ENCODE measurements at places on chromosomes 12 and 14.

GRCh38 chr12:24947541-24948419 lies 1.1 kb downstream of the BCAT1 start:
- DNase-seq, result no peak

DNA sequence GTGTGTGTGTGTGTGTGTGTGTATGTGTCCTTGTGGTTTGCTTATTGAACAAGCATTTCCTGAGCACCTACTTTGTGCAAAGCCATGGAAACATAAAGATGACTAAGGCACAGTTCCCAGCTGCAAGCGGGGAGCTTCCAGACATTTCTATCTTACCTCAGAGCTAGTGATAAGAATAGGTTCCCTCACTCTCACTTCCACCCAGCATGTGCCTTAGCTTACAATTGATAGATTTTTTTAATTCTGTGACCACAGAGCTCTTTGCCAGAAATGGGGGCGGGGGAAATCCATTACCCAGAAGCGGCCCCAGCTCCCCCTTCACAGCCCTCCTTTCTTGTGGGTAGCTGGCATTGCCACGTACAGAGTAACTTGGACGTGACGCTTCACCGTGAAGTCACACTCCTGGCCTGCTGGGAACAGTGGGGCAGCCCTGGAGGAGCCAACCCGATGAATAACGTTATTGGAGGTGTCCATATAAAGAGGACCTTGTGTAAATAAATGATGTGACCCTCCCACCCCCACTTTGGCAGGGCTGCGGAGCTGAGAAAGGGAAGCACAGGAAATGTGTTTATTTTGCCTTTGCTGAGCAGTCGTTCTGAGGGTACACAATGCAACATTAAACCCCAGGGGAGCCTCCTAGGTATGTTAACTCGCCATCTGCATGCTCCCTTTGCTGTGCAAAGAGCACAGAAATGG lies 238.9 kb downstream of the CHST11 start:
- DNase-seq, result peak; percentile 72

GRCh38 chr12:78696267-78696666 lies 168.3 kb upstream of the SYT1 start:
- DNase-seq, result no peak

- no peak for DNase-seq
Measured at GRCh38 chr12:71799106-71799505, 40.5 kb upstream of the TBC1D15 start.

DNA sequence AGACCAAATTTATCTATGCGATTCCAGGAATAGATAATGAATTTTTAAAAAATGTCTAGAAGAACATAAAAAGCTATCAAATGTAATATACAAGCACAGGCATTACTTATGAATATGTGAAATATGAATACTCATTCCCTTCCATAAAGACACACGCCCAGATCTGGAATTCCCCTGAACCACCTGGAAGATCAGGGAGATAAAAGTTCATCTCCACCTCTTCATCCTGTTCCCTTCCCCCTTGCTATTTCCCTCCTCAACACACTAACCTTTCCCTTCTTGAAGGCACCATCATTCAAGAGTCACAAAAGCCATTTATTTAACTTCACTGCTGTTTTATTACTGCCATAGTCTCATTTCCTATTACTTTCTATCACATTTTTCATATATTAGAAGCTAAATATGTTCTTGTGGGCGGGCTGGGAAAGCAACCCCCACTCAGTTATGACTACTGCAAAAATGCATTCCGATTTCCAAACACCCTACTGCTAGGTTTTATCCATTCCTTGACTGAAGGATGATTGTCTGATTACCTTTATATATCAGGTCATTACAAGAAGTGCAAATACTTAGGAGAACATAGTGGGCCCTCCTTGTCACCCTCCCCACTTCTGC lies 16.1 kb downstream of the FGD6 start:
- DNase-seq, result no peak

DNA sequence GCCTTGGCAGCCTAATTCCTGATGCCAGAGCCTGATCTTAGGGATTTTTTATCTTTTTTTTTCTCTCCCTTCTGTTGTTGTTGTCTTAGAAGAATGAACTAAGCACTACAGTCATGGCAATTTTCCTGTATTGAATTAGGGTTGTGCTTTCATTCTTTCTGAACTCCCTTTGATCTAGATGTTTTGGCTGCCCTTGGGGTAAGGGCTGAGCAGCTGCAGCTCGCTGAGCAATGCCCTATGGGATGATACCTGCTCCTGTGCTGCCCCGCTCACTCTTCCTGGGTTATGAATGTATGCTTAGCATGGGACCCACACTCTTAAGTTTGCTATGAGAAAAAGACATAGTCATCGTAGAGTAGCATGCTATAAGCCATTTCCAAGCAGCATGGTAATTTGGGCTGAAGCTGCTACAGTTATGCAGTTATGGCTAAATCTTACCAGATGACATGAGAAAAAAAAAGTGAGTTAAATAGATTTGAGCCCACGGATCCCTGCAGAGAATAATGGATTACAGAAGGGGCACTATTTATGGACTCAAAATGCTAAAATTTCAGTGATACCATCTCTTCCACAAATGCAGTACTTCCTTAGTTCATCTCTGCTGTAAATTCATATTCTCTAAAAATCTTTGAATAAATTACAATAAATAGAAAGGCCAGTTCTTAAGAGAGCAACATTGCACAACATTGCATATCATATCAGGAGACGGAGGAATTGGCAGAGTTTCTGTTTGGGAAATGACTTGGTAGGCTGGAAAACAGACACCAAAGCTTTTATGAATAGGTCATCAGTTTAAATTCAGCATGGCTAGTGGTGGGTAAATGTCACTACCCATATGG lies 79.2 kb upstream of the PTHLH start:
- DNase-seq, result no peak

- no peak for DNase-seq
Measured at GRCh38 chr14:103537175-103537990, 8.4 kb downstream of the TRMT61A start.

GRCh38 chr14:20787025-20787424 lies 6.0 kb downstream of the RNASE6 start:
- no peak for DNase-seq

GRCh38 chr12:1805441-1806081 lies 14.8 kb upstream of the LRTM2 start:
- no peak for DNase-seq

DNA sequence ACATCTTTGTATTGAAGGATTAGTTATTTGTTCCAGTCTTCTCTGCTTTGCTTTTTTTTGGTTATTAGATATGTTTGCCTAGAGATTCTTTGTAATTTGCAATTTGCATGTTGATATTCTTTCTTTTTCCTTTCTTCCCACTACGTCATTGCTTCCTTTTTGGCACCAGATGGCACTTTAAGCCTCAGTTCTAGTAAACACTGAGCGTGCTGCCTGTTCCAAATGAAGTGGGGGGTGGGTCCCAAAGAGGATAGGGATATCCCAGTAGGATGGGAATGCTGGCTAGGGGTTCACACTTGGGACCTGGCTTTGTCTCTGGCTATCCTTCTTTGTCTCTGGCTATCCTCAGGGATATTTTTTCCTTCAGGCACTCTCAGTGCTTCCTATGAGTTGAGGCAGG lies 17.0 kb downstream of the EAPP start:
- DNase-seq, result no peak

- no peak for DNase-seq
Measured at GRCh38 chr12:29743077-29743476, 40.7 kb downstream of the TMTC1 start.

GRCh38 chr12:95088379-95088778 lies 15.0 kb upstream of the NR2C1 start:
- no peak for DNase-seq

GRCh38 chr12:1501695-1502378 lies 92.5 kb downstream of the FBXL14 start:
- no peak for DNase-seq

DNA sequence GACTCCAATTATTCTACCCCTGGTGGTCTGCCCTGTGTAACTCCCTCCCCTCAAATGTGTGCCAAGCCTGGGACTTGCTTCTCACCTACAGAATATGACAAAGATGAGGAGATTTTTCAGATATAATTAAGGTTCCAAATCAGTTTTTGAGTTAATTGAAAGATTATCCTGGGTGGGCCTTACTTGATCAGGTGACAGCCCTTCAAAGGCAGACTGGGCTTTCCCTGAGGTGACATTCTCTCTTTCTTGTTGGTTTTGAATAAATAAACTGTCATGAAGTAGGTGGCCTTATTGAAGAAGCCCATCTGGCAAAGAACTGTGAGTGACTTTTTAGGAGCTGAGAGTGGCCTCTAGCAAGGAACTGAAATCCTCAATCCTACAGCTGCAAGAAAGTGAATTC lies 106.0 kb downstream of the BRMS1L start:
- no peak for DNase-seq

DNA sequence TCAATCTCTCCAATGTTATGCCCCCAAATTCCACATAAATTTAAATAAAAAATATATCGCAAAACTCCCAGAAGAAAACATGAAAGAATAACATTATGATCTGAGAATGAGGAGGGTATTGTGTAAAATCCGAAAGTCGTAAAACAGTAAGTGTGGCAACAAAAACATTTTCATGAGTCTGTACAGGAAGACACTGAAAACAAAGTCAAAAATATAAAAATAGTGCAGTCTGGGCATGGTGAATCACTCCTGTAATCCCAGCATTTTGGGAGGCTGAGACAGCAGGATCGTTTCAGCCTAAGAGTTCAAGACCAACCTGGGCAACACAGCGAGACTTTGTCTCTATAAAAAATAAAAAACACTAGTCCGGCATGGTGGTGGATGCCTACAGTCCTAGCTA lies 57.1 kb downstream of the SPTLC2 start:
- DNase-seq, result no peak

GRCh38 chr12:113194971-113195391 lies 9.5 kb downstream of the RITA1 start:
- DNase-seq, result no peak

DNA sequence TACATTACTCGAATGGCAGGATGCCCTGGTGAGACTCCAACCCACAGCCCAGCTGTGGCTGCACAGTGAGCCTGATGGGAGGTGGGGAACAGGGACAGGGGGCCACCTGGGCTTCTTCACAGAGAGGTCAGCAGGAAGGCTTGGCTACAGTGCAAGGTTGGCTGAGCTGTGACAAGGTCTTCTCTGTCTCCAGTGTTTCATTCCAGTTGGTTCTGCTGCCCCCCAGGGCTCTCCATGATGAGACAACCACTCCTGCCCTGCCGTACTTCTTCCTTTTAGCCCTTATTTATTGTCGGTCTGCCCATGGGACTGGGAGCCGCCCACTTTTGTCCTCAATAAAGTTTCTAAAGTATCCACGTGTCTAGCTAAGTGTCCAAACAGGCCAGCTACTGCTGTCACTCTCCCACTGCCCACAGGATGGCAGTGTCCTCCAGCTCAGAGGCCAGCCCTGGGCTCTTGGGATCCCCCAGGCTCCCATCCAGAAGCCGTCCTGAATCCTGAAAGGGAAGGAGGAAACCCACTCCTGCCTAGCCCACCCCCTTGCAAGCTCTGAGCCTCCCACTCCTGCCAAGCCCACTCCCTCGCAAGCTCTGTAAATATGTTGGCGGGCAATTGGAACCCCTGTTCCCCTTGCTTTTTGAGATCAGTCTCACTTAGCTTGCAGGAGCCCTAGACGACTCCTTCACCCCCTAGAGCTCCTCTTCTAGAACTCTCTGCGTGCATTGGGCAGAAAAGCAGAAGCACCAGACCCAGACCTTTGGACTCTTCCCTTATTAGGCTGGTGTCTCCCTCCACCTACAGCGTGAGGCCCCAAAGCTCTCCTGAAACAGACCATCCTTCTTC lies 5.4 kb downstream of the C1QL4 start:
- DNase-seq, result no peak

GRCh38 chr14:99123208-99123870 lies 148.7 kb downstream of the BCL11B start:
- DNase-seq, result no peak

- DNase-seq, result no peak
Measured at GRCh38 chr14:35944847-35945246, 118.7 kb downstream of the BRMS1L start.

- no peak for DNase-seq
Measured at GRCh38 chr12:55686366-55687010, 21.2 kb downstream of the ITGA7 start.

DNA sequence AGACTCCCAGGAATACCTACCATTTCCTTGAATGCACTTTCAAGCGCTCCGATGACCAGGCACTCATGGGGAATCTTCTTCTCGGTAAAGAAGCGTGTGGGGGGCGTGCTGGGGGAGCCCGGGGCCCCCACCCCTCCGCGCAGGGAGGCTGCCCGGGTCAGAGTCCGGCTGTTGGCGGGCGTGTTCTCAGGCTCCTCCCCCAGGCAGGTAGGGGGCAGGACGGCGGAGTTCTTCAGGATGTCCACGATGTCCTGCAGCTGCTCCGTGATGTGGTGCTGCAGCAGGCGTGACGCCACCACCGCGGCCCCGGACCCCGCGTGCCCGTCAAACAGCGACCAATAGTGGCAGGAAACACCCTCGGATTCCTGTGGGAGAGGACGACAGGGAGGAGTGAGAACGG lies 133.2 kb downstream of the PPM1H start:
- DNase-seq, result no peak

DNA sequence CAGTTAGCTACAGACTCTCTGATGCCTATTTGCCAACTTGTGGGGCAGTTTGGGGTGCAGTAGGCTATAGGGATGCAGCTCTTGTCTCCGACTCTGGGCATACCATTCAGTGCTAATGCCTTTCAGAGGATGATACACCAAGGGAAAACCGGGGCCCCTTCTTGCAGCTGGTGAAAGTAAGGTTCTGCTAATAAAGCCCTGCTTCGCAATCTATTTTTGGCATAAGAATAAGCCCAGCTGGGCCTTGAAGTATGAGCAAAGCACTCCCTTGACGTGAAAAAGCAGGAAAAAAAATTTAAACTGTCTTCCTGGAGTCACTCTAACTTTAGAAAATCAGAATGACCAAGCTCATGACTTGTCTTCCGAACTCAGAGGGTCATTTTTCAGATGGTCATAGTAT lies 124.1 kb upstream of the RBM19 start:
- DNase-seq, result no peak

DNA sequence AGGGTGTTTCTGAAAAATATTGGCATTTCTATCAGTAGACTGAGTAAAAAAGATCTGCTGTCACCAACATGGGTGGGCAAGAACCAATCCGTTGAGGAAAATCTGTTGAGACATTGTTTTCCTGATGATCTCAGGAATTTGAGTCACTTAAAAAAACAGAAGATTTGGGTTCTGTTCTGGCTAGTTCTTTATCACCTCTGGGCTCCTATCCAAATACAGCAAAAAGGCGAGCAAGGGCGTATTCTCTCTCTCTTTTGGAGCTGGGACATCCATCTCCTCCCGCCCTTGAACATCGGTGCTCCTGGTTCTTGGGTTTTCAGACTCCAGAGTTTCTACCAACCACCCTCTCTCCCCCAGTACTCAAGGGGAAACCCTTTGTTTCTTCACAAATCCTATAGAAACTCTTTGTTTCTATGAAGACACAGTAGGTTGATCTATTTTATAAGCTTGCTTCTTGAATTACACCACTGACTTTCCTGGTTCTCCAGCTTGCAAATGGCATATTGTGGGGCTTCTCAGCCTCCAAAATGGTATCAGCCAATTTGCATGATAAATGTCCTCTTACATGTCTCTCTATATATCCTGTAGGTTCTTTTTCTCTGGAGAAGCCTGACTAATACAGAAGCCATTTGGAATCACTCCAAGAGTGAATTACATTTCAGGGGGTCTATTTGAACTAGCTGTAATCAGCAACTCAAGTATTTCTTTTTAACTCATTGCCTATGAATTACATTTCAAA lies 263.9 kb upstream of the TMTC1 start:
- DNase-seq, result no peak

GRCh38 chr14:88551094-88551870 lies 3.5 kb downstream of the PTPN21 start:
- DNase-seq, result no peak

GRCh38 chr14:70622111-70622712 lies 19.5 kb upstream of the TTC9 start:
- DNase-seq, result no peak

- no peak for DNase-seq
Measured at GRCh38 chr12:108214486-108214885, 85.4 kb downstream of the WSCD2 start.
